ENCODE measurements at places on chromosomes 16 and 17. TPM values are rescaled to one million over a fixed set of nuclear protein-coding genes. Genes with fewer than 3 reads are reported as not detected.

Gene EMP2
- 33.9 TPM for total RNA-seq

Gene OTOA
- not detected for total RNA-seq

Gene C17orf78
- total RNA-seq = not detected

Gene NOD2
- not detected for total RNA-seq

Gene TRPV3
- 3.6 TPM for total RNA-seq

- peaks cover 10% of the 10 kb centered on the region for H3K36me3 ChIP-seq
- no peak overlapping the region for H3K4me3 ChIP-seq
- no peak overlapping the region for H3K27ac ChIP-seq
- peaks cover 29% of the 10 kb centered on the region for H3K4me1 ChIP-seq
- H3K27me3 ChIP-seq = no peaks in the 10 kb centered on the region
- DNase-seq = peak; percentile 27
Observed at GRCh38 chr17:80645706-80646325, 101.2 kb downstream of the RPTOR start.

DNA sequence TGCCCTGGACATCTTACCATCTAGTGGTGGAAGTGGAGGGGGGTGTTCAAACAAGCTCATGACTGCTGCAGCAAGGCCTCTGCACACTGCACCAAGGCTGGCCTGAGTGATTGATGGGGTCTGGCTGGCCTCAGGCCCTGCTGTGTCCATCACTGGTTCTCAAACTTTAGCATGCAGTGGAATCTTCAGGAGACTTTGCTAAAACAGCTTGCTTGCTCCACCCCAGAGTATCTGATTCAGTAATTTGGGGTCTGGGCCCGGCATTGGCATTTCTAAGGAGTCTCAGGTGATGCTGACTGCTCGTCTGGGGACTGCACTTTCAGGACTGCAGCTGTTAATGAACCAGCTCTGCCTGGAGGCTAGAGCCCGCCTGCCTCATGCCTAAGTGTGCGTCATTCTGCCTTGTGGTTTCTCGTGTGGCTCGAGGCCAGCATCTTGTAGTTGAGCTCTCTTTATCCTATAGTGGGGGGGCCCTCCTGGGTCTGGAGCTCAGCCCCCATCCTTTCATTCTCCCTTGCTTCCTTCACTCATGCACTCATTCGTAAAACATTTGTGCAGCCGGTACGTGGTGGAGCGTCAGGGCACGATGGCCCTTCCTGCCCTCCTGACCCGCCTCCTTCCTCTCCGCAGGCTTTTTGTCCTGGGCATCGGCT is 4.1 kb downstream of the MGAT5B start:
- DNase-seq = peak; percentile 98
- H3K4me3 ChIP-seq = peak overlapping the region; percentile 30
- peaks cover 41% of the 10 kb centered on the region for H3K4me1 ChIP-seq
- H3K27me3 ChIP-seq = no peaks in the 10 kb centered on the region
- peak overlapping the region; percentile 74 for H3K27ac ChIP-seq
- H3K36me3 ChIP-seq = peaks cover 7% of the 10 kb centered on the region

DNA sequence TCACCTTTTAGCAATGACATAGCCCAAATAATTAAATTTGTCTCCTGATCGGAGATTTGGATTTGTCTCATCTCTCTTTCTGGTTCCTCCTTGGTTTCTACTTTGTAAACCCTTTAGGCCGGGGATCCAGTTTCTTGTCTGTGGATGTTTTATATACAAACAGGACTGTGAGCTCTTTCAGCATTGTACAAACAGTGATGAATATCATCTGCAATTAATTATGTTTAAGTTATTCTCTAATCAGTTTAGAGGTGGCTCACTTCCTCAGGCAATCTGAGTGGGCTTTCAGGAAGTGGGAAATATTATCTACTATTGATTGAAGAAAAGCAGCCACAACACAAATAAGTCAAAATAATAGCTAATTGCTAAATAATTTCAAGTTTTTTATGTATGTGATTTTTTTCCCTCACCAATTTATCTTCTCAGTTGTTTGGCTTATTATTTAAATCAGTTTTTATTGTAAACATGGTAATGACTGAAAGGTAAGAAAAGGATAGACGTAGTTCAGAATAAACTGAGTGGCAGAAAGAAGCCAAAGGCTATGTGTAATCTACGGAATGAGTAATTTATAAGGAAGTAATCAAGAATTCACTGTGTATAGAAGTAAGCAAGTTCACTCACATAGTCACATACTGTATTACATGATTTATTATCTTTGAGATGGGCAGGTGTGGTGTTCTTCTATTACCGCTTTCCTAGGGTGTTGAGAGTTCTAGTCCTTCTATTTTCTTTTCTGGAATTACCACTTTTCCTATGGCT is 3.4 kb upstream of the ABCC11 start:
- no peak overlapping the region for H3K27ac ChIP-seq
- peaks cover 13% of the 10 kb centered on the region for H3K4me1 ChIP-seq
- no peaks in the 10 kb centered on the region for H3K27me3 ChIP-seq
- no peak overlapping the region for H3K4me3 ChIP-seq
- DNase-seq = no peak

DNA sequence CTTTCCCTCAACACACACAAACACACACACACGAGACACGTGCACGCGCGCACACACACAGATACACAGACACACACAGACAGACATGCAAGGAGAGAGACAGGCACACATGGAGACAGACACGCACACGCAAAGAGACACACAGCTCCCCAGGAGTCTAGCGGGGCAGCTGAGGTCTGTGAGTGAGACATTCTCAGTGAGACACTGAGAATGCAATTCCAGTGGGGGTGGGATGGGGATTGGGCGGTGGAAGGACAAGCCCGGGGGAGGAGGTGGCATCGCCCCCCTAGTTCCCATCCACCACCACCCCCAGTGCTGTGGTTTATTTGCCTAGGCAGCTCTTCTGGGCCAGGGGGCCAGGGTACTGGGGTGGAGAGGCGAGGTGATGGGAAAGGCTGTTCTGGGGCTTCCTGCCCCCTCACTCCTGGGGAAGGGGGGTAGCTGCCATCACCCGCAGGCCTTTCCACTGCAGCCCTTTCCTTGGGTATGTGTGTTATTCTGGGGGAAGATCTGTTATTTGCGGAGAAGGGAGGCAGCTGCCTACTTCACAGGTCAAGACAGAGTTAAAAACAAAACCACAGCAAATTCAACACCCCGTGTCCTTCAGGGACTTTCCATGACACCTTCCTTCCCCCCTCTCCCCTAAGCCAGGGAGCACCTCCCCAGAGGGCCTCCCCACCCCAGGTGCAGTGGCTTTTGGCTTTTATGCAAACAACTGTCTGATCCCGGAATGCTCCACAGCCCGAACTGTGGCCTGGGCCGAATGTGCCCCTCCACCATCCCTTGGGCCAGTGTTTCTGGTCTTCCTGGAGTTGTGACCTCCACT is 18.0 kb downstream of the GRB7 start:
- H3K36me3 ChIP-seq = no peaks in the 10 kb centered on the region
- H3K27me3 ChIP-seq = no peaks in the 10 kb centered on the region
- H3K4me3 ChIP-seq = no peak overlapping the region
- no peak overlapping the region for H3K27ac ChIP-seq
- no peak for DNase-seq
- H3K4me1 ChIP-seq = peaks cover 6% of the 10 kb centered on the region
